WTC11 (cell line): ENCODE measurements at places on chromosomes 3 and 15. TPM values are rescaled to one million over a fixed set of nuclear protein-coding genes. Genes with fewer than 3 reads are reported as not detected.

DNA sequence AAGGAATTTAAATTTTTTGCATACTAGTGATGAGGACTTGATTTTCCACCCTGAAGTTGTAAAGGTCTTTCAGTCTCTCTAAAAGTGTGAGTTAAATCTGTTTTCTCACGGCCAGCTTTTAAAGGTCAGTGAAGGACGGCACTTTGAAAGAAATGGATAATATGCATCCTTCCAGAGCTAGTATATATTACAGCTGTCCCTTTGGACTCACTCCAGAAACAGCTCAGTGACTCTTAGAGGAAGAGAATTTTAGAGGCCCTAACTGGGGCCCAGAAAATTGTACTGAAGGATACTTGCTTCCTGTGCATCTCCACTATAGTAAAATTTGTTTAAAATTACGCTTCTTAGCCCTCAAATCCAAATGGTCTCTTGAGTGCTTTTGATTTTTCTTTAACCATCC is 41.6 kb downstream of the PIK3CA start:
- peak overlapping the region; percentile 62 for H3K27ac ChIP-seq
- no peaks in the 10 kb centered on the region for H3K36me3 ChIP-seq
- H3K4me3 ChIP-seq: no peak overlapping the region
- H3K4me1 ChIP-seq: peaks cover 51% of the 10 kb centered on the region
- no peaks in the 10 kb centered on the region for H3K27me3 ChIP-seq

HHLA2 gene
- total RNA-seq: 0.07 to 0.14 TPM (median 0.09 TPM) in 3 replicates

GRCh38 chr3:148089171-148089570 is 608.5 kb upstream of the AGTR1 start:
- H3K27ac ChIP-seq: no peak overlapping the region
- no peaks in the 10 kb centered on the region for H3K36me3 ChIP-seq
- no peak for DNase-seq

GRCh38 chr15:40495516-40495915 is 24.7 kb downstream of the CHST14 start:
- no peaks in the 10 kb centered on the region for H3K36me3 ChIP-seq
- H3K27ac ChIP-seq: no peak overlapping the region
- DNase-seq: no peak
- no peaks in the 10 kb centered on the region for H3K4me1 ChIP-seq

DNA sequence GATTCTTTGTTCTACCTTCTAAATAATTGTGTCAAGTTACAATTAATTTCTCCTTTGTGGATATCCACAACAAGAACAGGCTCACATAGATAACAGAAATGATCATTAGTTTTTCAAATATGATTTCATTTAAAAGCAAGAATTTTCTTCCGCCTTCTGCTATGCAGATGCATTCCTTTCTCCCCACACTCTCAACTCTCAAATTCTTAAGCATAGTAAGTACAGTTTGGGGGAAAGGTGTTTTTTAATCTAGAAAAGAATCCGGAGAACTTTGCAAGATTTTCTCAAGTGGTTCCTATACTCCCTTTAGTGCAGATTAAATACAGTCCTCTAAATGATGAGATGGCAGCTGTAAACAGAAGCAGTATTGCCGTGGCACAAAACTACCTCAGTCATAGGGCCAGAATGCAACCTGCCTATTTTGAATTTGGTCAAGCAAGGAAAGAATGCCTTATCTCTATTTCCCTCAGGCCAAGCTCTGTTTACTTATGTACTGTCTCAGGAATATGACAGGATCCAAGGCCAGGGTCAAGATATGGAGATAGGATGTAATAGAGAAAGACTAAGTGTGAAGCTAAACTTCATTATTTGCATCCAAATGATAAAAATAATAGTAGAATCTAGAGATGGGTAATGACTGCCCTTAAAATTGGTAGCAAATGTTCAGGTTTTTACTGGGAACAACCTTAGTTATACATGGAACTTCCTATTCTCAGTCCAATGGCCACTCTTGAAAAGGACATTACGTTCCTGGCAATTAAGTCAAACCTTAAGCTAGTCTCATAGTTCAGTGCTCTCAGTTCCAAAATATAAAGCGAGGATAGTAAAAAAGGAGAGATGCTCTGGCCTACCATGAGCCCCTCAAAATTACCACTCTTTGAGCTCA is 77.3 kb upstream of the PHLDB2 start:
- no peak overlapping the region for H3K4me3 ChIP-seq
- H3K36me3 ChIP-seq: no peaks in the 10 kb centered on the region
- DNase-seq: no peak
- H3K27ac ChIP-seq: no peak overlapping the region
- peaks cover 3% of the 10 kb centered on the region for H3K4me1 ChIP-seq
- no peaks in the 10 kb centered on the region for H3K27me3 ChIP-seq

- no peak for DNase-seq
- H3K4me3 ChIP-seq: no peak overlapping the region
- no peak overlapping the region; the same call in 1 of the 2 replicates for H3K27ac ChIP-seq
- H3K36me3 ChIP-seq: no peaks in the 10 kb centered on the region
- H3K27me3 ChIP-seq: no peaks in the 10 kb centered on the region
- H3K4me1 ChIP-seq: peaks cover 53% of the 10 kb centered on the region
Measured at GRCh38 chr3:53167418-53168174, 6.6 kb downstream of the PRKCD start.

P2RY14 gene
- total RNA-seq: 0.07 TPM in 1 of 3 replicates, not detected in the others

GRCh38 chr3:142272200-142272891 is 47.0 kb upstream of the GK5 start:
- H3K27ac ChIP-seq: no peak overlapping the region
- DNase-seq: no peak
- no peaks in the 10 kb centered on the region for H3K36me3 ChIP-seq
- peaks cover 2% of the 10 kb centered on the region; the same call in 1 of the 2 replicates for H3K27me3 ChIP-seq
- no peak overlapping the region for H3K4me3 ChIP-seq

DNA sequence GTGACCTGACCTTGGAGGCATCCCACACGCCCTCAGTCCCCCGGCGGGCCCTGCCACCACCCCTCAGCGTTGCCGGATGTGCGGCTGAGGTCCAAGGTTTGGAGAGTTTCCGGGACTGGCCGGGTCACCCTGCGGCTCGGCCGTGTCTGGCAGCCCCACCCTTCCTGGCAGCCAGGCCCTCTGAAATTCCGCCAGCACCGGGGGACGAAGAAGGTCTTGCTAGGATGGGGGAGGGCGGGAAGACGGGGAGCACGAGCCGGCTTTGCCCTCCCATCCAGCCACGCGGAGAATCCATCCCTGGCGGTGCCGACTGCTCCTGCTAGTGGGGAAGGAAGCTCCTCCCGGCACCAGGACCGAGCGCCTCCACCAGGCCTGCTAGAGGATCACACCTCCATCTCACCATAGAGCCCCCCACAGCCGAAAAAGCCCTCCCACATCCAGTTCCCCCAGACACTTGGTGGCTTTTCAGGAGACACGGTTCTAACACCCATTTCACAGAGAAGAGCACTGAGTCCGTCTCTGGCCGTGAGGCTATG is 81.5 kb downstream of the CPN2 start:
- 0 out of 2 replicates have a peak, but pooled peaks cover 2% of the 10 kb centered on the region for H3K27me3 ChIP-seq
- no peak overlapping the region for H3K27ac ChIP-seq
- DNase-seq: peak; percentile 83
- H3K36me3 ChIP-seq: no peaks in the 10 kb centered on the region

TMEM207 gene
- total RNA-seq: not detected in 3 replicates

CCDC13 gene
- total RNA-seq: 0.79 TPM in 1 of 3 replicates, not detected in the others

CIDEC gene
- not detected in 3 replicates for total RNA-seq

GHSR gene
- not detected in 3 replicates for total RNA-seq

DNA sequence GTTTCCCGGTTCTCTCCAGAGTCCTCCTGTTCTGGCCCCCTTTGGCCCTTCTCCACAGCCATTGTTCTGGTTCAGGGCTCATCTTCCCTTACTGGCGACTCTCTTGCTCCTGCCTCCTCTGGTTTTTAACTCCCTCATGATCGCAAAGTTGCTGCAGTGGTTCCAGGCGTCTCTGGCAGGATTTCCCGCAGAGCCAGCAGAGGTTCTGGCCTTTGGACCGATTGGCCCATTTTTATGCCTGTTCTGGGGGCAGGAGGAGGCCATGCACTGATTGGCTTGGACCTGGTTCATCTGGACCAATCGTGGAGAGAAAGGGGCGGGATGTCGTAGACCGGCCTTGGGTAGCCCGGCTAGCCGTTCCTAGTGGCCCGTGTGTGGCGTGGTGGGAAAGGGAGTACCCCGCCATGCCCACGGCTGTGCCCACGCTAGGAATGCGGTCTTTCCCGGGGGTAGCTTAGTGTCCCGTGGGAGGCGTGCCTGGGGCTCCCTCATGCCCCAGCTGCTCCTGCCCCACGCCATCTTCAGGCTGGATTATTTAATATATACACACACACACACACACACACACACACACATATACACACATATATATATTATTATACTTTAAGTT is 113.4 kb downstream of the FBLN2 start:
- peaks cover 9% of the 10 kb centered on the region for H3K27me3 ChIP-seq
- no peak for DNase-seq
- H3K36me3 ChIP-seq: no peaks in the 10 kb centered on the region

DNA sequence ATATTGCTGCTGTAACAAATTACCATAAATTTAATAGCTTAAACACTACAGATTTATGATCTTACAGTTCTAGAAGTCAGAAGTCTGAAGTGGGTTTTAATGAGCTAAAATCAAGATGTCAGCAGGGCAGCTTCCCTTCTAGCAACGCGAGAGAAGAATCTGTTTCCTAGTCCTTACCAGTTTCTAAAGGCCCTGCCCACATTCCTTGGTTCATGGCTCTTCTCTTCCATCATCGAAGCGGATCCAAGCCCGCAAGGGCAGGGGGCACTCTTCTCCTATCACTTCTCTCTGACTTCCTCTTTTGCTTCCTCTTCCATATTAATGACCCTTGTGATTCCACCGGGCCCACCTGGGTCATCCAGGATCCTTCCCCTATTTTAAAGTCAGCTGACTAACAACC is 16.1 kb downstream of the MINDY4B start:
- H3K27me3 ChIP-seq: no peaks in the 10 kb centered on the region
- H3K4me1 ChIP-seq: no peaks in the 10 kb centered on the region
- H3K4me3 ChIP-seq: no peak overlapping the region
- H3K27ac ChIP-seq: no peak overlapping the region
- H3K36me3 ChIP-seq: peaks cover 2% of the 10 kb centered on the region
